ENCODE measurements at places on chromosomes 1 and 21.

- peak; percentile 51 for DNase-seq
Observed at GRCh38 chr1:223747838-223748335, 35.5 kb downstream of the CAPN2 start.

DNA sequence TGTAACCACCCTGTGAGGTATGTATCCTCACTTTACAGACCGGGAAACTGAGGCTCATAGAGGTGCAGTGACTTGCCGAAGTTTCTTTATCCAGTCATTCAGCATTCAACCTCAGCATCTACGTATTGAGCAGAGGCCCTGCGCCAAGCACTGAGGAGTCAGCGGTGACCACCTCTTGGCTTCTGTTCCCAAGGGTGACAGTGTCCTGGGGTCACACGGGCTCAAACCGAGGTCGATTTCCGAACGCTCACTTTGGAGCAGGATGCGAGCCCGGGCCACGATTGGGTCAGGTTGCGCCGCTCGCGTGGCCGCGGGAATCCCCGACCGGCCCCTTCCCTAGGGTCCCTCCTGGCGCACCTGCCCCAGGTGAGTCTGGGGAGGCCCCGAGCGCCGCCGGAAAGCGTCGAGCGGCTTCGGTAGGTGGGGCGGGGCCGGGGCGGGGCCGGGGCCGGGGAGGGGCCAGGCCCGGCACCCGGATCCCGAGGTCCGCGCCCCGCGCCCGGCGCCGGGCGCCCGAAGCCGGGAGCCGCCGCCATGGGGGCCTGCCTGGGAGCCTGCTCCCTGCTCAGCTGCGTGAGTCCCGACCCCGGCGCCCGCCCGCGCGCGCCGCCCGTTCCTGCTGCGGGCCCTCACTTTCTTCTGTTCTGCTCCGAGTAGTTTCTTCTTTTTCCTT is at the start of gene SERINC2:
TSS of gene SERINC2 (plus strand) at position 482 of the 673 bp plus-strand sequence. CDS start at position 535, 53 bp downstream.
- DNase-seq, result no peak

DNA sequence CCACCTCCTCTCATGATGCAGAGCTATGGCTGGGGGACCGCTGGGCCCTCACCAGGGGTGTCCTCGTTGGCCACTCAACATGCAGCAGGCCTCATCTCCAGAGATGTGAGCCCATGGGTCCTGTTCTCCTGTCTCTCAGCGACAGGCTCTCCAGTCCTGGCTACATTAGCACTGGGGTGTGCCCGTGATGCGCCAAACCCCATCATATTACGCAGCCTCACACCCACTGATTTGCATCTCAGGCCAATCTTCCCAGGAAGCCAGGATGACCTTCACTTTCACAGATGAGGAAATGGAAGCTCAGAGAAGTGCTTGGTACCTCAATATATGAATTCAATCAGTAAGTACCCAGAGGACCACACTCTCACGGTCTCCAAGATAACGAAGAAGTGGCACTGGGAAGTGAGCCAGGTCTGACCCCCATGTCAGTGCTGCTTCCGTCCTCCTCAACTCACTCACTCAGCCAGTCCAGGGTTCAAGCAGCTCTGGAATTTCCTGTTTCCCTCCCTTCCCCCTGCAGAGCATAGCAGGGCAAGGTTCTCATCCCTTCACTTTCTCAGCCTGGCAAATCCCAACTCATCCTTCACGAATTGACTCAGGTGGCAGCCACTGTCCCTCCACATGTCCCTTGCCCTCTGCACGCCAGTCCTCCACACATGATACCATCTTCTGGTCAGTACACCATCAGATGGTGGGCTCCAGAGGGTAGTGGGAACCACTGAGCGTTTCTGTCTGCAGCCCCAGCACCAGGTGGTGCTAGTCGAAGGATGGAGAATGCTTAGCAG is 28.9 kb upstream of the EVA1B start:
- peak; percentile 60 for DNase-seq

DNA sequence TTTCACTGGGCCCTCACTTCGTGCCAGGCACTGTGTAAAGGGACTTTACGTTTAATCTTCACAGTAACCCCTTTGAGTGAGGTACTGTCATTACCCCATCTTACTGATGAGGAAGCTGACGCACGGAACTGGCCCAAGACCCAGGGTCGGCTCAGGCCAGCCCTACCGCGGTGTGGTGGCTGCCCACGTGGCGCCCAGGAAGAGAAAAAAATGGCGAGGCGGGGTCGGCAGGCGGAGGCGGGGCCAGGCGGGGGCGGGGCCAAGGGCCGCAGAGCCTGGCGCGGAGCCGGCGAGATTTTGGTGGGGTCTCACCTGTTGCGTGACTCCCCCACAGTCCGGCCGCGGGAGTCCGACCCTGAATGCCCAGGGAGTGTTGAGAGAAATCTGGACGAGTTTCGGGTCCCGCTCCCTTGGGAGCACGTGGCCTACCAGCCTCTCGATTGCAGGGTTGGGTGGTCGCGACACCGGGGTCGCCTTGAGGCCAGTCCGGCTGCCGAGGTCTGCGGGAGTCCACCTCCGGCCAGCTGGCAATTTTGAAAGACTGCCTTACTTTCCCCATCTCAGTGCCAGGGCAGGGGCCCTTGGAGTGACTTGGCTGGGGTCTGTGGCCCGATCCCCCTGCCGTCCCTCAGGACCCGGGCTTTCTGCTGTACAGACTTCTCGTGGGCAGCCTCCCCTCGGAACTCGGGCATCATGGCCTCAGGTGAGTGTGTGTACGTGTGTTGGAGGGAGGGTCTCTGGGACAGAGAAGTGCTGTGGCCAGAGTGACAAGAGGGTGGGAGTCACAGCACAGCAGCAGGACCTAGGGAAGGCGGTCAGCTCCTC is at the start of the genes AMPD2 and GNAT2:
TSS of gene AMPD2 (plus strand) at position 262 of the 825 bp plus-strand sequence. CDS start 1,339 bp downstream, outside the sequence.
TSS of gene GNAT2 (minus strand) at position 41 of the 825 bp plus-strand sequence. CDS start 6,746 bp downstream, outside the sequence.
- peak; percentile 90 for DNase-seq

DNA sequence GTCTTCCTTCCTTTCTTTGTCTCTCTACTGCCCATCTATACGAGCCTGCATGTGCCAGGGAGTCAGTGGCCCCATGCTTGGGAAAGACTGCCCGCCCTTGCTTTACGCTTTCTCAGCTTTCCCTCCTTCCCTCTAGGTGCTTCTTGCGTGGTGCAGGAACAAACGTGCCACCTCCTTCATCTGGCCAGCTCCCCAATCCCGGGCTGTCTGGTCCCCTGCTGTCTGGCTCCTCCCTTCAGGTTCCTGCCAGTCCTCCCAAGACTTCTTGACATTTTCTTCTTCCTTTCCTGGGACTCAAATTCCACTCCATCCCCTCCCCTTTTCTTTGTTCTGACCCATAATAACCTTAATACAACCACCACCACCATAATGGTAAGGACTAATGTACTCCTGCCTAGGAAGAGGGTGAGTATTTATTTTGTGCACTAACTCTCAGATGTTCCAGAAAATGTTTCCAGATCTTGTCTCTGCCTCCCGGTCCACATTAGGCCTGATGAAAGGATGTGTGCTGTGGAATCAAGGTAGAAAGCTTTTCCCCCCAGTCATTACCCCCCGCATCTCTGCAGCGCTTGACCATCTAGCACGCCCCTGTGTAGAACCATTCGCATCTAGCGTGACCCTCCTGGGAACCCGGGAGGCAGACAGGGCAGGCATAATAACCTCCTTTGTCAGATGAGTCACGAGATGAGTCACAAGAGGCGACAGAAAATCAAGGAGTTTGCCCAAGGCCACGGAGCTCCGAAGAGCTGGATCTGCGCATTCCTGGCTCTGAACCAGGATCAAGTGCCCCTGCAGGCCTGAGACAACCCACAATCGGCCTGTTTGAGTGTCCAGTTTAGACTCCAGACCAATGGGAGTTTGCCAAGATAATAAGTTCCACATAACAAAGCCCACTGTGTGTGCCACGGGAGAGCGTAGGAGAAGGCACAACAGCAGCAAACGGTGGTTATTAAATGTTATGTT is 60.1 kb upstream of the NEK2 start:
- DNase-seq, result peak; percentile 78

- DNase-seq, result peak; percentile 2
Observed at GRCh38 chr1:82867781-82868180, 1067.0 kb downstream of the ADGRL2 start.

GRCh38 chr1:84202126-84202525 is 58.1 kb downstream of the PRKACB start:
- no peak for DNase-seq

- DNase-seq, result no peak
Observed at GRCh38 chr1:175221557-175222175, 29.1 kb upstream of the KIAA0040 start.

GRCh38 chr1:11456965-11457364 is 22.0 kb upstream of the DISP3 start:
- no peak for DNase-seq

DNA sequence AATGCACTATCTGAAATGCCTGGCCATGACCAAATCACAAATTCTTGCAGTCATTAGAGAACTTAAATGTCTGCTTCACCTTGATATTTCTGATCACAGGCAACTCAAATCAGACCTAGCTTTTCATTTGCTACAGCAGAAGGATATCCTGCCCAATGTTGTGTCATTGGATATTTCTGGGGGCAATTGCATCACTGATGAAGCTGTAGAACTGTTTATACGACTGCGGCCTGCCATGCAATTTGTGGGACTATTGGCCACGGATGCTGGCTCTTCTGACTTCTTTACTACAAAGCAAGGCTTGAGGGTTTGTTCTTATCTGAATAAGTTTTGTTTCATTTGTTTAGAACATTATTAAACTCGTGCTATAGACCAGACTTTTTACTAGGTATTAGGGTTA is 14.9 kb downstream of the ZYG11A start:
- DNase-seq, result no peak

DNA sequence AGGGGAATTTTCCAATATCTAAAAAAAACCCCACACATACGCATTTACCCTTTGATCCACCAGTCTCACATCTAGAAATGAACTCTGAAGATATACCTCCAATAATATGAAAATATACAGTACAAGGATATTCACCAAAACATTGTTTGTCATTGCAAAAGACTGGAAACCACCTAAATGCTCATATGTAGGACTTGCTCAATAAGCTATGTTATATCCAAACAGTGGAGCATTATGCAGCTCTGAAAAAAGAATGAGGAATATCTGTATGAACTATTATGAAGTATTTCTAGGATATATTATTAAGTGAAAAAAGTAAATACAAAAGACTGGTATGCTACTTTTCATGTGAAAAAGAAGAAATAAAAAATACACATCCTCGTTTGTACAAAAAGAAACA is 43.6 kb downstream of the CD55 start:
- no peak for DNase-seq

- DNase-seq, result no peak
Observed at GRCh38 chr1:167439301-167439988, 78.9 kb downstream of the CD247 start.

DNA sequence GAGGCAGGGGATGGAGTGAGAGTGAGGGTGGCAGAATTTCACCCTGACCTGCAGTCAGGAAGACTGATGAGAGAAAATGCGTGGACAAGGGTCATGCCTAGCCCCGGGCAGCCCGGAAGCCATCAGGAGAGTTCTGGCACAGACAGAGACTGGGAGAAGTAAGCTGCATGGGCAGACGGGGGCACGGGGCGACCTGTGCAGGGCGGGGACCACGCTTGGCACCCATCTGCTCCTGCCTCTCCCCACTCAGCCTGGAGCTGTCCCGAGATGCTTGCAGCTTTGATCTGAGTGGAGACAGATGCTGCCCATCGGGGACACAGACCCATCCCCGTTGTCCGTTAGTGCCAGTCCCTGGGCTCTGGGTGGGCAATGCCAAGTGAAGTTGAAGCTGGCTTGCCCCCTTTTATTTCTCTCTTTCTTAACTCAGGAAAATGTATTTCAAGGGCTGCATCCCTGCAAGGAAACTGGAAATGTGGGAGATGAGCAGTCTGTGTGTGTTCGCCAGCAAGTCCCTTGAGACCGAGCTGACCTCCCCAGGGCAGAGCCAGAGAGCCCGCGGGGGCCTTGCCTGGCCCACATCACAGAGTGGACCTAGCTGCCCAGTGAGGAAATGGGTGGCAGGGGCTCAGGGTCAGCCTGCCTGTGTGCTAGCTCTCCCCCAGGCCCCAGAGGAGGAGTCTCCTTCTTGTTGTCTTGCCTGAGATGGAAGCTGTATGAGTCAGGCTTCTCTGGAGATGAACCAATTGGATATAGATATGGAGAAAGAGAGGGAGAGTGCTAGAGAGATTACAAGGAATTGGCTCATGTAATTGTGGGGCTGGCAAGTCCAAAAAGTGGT is 121.3 kb upstream of the C1orf174 start:
- no peak for DNase-seq

DNA sequence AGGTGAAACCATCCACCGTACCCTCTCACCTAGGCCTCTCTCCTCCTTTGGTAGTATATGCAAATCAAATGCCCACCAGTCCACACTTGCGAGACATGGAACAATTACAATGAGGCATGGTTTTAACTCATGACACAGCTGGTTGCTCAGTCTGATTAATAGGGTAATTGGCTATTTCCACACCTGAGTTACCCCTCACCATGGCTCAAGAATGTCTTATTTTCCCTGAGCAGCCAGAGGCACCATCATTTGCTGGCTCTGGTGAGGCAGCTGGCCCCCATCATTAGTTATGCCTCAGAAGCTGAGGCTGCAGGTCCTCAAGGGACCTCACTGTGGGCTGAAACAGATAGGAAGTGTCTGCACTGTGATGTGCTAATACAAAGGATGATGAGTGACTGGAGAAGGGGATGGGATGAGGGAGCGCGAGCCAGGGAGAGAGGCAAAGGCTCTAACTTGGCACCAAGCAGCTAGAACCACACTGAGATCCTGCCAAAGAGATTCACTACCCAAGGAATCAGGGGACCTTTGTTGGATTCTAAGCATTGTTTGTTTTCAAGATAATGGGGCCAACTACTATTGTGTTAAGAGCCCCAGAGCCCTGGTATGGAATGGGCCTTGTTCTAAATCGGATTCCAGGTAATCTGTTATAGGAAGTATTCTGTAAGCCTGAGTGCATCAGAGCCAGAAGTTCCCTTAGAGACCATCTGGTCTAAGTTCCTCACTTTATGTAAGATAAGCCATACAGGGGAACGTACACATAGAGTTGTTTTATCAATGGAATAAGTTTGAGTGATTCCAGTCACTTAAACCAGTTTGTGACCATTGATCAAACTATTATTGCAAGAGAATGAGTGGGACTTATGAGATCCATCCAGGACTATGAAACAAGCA is 80.0 kb upstream of the CNTN2 start:
- DNase-seq, result no peak

DNA sequence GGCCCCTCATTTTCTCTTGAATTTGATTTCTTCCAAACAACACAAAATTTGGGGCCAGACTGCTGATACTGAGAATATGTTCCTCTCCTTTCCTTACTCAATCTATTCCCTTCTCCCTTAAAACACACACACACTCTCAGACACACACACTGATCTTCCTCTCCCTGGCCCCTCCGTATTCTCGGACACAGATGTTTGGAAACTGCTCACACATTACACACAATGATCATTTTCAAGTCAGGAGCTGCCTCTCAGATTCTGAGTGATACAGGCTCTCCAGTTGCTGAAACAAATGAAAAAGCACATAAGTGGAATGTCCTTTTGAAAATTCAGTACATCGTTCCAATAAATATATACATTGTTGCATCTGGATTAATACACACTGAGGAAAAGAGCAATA is 161.3 kb downstream of the CLEC20A start:
- peak; percentile 21 for DNase-seq

GRCh38 chr1:160040476-160040875 is 8.7 kb upstream of the PIGM start:
- DNase-seq, result no peak

All from AG10803 (cell line).